ENCODE measurements at places on chromosomes 1 and 21. TPM values are rescaled to one million over a fixed set of nuclear protein-coding genes. Genes with fewer than 3 reads are reported as not detected.
A peak's percentile ranks its signal among the peaks of the same experiment; 100 is the strongest.

The BTG3 gene
- total RNA-seq = 65.4 TPM

DNA sequence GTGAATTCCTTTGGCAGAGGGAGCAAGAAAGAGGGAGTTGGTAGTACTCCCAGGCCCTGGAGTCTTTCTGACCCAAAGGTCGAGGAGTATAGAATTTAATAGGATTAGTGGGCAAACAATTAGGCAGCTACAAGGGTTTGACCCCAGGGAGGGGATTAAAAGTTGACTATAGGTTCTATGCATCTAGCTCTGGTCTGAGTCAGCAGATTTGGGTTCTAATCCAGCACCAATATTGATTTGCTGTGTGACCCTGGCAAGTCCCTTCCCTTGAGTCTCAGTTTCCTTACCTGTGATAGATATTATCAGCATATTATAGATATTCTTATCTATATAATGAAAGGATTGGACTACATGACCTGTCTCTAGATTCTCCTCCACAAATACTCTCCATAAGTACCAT, 35.1 kb upstream of the EFCAB14 start:
- no peak for DNase-seq

GRCh38 chr1:43284065-43284464, 1.3 kb downstream of the C1orf210 start:
- no peak for DNase-seq

DNA sequence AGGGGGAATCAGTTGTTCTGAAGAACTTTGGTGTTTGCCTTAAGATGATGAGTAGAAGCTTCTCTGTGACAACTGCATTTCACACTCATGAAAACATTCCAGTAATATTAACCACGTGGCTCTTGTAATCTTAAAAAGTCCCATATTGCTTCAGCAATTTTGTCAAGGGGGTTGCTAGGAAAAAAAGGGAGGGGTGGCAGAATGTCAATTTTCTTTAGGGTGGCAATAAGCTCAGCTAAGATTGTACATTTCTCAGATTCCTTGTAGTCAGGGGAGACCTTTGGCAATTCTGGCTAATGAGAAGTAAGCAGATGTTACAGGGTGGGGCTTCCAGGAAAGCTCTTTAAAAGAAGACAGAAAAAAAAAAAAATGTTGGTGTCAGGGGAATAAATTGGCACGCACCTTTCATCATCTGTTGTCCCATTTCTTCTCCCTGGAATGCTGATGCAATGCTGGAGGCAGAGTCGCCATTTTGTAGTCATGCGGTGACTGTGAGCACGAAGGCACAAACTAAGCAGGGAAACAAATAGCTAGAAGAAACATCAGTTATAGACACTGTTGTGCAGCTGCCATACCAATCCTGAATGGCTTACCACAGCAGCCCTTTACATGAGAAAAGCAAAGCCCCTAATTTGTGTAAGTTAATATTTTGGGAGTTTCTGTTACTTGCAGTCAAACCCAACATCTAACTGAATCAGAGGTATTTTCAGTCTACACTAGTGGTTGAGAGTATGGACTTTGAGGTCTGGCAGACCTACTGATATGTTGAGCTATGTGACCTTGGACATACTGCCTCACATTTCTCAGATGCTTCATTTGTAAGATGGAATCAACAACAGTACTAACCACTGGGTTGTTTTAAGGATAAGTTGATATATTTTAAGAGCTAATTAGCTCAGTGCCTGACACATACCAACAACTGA, 56.1 kb upstream of the MRPS6 start:
- DNase-seq = peak; percentile 41

The MAEL gene
- total RNA-seq = not detected

- DNase-seq = no peak
These were observed 73.1 kb upstream of the PRDX6 start for GRCh38 chr1:173403996-173404395.

DNA sequence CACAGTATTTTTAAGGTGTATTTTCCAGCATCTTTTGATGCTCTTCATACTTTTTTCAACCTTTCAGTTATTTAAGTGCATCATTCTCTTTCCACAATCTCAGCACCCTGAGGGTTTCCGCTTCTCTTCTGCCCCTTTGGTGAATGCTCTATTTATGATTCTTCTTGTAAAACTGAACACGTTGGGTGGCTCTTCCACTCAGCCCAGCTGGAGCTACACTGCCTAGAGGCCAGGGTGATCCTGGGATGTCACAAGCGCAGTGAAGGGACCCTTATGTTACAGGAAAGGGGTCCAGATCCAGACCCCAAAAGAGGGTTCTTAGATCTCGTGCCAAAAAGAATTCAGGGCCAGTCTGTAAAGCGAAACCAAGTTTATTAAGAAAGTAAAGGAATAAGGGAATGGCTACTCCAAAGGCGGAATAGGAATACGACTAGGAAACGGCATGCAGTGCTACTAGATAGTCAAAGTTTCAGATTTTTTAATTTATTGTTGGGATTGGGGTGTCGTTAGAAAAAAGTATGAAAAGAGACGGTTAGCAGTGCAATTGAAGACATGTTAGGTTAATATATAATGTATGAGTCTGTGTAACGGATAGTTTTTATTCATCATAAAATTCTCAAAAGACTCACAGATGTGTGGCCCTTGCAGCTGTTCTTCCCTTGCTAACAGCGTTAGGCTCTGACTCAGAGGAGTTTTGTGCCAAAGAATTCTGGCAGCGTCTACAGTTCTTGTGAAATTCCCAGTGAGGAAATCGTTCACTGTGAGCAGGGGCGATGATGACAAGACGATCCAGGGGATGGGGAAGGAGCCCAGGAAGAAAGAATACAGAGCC, 14.4 kb upstream of the ERVH48-1 start:
- peak; percentile 99 for DNase-seq

DNA sequence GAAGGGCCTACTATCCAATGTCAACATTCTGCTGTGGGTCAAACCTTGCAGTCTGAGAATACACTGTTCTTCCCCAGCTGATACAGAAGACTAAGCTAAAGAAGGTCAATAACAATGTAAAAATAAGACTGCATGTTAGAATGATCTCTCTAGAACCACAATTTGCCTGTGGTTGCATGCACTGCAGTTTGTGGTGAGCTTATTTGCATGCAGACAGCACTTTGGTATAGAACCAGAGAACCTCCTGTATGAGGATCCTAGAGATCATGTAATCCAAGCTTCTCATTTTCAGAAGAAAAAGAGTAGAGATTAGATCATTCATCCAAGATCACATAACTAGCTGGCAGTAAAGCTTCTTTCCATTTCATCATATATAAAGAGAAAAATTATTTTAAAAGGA, 15.8 kb downstream of the SYNJ1 start:
- no peak for DNase-seq

- no peak for DNase-seq
These were observed 37.6 kb downstream of the MATN1 start for GRCh38 chr1:30685796-30686165.

The MROH7 gene
- not detected for total RNA-seq

- no peak for DNase-seq
These were observed 837 bp downstream of the UBASH3A start for GRCh38 chr21:42404539-42404938.

The HES2 gene
- 0.06 TPM for total RNA-seq

The PPIAL4G gene
- not detected for total RNA-seq

The C1orf94 gene
- not detected for total RNA-seq

DNA sequence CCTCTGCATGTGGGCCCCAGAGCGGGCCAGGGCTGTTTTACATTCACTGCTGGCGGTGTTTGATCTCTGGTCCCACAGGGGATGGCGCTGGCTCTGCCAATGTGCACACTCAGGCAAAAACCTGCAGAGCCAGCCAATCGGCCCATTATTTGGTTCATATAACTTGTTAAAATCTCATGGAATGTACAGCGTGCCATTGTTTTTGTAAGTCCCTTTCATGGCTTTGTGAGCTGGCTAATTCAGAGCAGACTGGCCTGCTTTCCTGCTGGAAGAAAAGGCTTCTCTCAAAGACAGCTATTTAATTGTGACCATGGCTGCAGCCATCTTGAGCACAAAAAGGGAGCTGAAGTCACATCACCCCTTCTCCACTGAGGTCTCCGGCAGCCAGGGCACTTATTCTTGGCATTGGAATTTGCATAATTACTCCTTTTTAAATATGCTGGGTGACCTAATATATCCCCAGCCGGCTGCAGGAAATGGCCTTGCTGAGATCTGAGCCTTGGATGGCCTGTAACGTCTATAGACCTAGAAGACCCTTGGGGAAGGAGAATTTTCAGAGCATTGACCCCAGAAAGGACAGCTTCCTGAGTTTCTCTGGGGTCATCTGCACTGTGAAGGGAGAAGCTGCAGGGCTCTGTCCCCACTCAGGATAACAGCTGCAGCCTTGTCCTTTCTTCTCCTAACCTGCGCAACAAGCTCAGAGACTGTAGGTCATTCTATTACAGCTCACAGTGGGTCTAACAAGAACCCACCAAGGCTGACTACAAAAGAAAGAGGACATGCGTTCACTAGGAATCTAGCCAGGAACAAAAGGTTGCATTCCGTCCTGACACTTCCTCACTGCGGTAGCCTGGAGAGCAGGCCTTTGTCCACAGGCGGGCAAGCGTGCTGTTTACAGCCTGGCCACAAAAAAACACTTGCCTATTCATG, 45.8 kb downstream of the BCAR3 start:
- no peak for DNase-seq

DNA sequence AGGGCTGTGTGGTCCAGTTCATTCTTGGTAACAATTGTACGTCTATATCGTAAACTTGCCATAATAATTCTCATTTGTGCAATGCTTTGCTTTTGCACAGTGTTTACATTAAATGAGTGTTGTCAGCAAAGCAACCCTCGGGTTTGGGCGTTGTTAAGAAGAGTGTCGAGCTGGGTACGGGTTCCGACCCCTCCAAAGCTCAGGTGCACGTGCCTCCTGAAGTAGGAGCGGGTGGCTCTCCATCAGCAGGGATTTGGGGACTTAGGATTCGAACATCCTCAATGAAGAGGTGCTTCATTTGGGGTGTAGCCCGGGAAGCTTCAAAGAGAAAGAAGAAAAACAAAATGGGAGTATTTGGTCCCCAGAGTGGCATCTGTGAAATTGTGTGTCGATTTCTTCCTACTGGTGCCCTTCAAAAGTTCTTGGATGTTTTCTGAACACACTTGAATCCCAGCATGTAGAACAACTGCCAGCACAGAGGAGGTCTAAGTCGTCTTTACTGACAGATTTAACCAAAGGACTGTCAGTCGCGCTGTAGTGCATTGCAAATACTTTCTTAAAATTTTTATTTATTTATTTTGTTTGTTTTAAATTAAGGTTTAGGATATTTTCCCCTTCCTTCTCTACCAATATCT, 1.1 kb downstream of the TRIM58 start:
- DNase-seq = no peak

The DCST1 gene
- not detected for total RNA-seq

DNA sequence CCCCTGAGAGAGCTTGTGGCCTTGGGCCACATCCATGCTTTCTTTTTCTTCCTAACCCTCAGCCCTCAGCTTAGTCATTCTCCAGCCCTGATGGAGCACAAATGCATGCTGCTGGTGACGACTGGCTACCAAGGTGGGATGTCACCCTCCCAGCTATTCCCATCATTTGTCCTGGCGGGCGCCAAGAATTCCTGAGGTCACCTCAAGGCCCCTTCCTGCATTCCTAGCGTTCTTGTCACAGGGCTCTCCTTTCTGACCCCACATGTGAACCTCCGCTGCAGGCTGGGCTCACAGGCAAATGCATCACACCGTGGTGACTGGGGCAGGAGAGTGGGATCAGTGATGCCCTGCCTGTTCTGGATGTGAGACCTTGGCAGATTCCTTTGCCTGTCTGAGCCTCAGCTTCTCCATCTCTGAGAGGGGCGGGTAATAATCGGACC, 53.4 kb upstream of the IFFO2 start:
- DNase-seq = peak; percentile 88

- no peak for DNase-seq
These were observed 10.2 kb downstream of the PRXL2B start for GRCh38 chr1:2596530-2597333.

DNA sequence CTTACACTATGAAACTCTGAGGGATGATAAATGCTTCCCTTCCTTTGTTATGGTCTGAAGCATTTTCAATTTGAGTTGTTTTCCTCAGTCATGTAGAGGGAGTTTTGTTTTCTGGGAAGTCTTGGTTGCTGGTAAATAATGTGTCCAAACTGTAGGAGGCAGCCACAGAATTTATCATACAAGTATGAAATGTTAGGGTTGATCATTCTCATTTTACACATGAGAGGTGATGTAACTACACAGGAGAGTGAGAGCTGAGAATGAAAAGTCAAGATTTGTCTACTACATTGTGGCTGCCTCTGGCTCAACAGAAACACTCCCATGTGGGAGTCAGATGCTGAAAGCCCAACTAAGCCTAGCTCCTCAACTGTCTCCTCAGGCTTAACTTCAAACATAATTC, 182.5 kb upstream of the SGIP1 start:
- peak; percentile 26 for DNase-seq

- no peak for DNase-seq
These were observed 46.6 kb downstream of the ZBTB17 start for GRCh38 chr1:15928971-15929965.

GRCh38 chr1:171740987-171741871, 636 bp downstream of the VAMP4 start:
- peak; percentile 54 for DNase-seq

The AK4 gene
- 53.5 TPM for total RNA-seq

GRCh38 chr1:24102961-24103360, 9.0 kb downstream of the MYOM3 start:
- DNase-seq = no peak

DNA sequence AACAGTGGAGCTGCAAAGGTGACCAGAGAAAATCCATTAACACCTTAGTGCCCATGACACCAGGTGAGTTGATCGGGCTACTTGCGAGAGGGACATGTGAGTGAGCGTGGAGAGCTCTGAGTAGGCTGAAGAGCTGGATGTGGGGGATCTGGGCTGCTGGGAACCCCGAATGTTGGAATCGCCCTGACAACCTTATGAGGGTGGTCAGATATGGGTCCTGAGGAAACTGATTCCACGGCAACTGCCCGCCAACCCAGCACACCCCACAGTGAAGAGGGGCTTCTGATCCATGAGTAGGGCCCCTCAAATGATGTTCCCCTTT, 705 bp upstream of the QSOX1 start:
- no peak for DNase-seq

DNA sequence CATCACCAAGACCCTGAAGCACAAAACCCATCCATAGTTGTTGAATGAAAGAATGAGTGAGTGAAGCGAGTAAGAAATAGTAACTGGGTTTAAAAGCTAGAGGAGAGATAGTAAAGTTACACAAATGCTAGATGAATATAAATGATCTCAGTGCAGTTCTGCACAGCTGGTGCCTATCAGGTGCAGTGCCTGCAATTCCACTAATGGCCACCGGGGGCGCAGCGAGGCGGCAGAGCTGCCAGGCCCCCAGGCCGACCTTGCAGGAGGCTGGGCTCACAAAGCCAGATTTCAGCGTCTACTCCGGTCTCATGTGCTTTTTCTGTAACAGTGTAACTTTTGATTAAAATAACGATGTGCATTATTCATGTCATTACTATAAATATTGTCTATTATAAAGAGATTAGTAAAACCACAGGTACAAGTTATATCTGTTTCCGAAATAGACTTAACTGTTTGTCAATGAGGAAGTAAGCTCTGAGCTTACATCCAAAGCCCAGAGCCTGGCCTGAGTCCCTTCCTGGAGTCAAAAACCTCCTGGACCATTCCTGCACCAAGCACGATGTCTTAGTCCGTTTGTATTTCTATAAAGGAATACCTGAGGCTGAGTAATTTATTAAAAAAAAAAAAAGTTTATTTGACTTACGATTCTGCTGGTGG, 477.6 kb downstream of the NPHP4 start:
- peak; percentile 8 for DNase-seq

The RABGAP1L gene
- total RNA-seq = 14.0 TPM

GRCh38 chr1:15148475-15148874, 5.1 kb upstream of the TMEM51 start:
- no peak for DNase-seq

- DNase-seq = peak; percentile 77
These were observed 1.5 kb downstream of the CENPF start for GRCh38 chr1:214604523-214604922.

- no peak for DNase-seq
These were observed 23.8 kb downstream of the CRYAA start for GRCh38 chr21:43192501-43193081.

The PTPN14 gene
- 47.7 TPM for total RNA-seq

Data from LHCN-M2 (cell line).